AG09319 (cell line): ENCODE measurements at places on chromosomes 3 and 15.

GRCh38 chr3:172630316-172630715 lies 80.6 kb downstream of the NCEH1 start:
- no peak for DNase-seq

GRCh38 chr15:101618851-101619614 lies 33.1 kb downstream of the TM2D3 start:
- no peak for DNase-seq

DNA sequence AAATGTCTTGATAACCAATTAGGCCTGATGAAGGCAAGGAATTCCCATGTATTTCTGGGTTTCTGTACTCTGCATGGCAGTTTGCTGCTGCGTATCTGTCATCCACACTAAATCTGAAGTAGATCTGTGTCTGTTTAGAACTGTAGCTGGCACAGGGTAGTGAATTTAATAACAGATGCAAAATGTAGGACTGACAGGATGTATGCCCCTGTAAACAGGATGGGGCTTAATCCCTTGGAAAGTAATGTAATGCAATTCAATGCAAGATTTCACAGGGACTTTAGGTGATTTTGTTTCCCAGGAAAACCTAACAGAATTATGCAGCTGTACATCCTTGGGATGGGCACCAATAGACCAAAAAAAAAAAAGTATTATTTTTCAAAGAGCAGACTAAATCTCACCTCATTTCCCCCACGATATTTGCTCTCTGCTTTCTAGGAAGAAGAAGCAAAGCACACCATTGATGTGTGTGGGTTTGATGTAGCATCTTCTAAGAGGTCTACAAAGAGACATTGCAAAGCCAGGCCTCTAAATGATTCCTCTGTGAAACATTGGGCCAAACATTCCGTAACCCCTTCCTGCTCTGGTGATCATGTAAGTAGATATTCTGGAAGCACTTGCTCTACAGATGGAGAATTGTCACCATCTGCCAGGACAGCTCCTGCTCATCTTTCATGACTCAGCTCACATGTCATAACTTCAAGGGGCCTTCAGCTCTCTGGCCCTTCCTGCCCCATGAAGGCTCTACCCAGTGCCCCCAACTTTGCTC lies 464.3 kb upstream of the RGMA start:
- DNase-seq = no peak

DNA sequence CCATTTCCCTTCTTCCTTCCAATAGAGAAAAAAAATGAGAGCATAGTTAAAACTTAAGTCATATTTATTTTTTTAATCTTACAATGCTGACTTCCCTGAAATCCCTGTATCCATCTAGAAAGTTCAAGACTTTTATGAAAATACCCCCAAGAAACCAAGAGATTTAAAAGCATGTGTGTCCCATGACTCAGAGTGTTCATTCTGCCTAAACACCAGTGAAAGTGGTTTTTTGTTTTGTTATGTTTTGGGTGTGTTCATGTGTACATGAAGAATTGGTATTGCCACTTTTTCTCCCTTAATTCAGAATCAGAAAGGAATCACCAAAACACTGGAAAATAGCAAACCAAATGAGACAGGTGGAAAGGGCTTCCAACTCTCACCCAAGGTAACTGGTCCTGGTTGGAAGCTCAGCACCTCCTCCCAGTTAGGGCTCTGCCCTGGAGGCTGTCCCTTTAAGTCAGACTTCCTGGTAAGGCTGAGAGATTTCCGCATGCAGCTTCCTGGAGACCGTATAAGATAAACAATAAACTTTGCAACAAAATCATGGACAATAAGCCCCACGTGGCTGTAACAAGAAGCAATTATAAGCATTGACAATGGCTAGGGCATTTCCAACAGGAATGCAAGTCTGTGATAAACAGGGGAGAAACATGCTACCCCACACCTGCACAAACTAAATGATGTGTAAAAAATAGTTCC lies 121.9 kb upstream of the ARHGEF3 start:
- DNase-seq = no peak

DNA sequence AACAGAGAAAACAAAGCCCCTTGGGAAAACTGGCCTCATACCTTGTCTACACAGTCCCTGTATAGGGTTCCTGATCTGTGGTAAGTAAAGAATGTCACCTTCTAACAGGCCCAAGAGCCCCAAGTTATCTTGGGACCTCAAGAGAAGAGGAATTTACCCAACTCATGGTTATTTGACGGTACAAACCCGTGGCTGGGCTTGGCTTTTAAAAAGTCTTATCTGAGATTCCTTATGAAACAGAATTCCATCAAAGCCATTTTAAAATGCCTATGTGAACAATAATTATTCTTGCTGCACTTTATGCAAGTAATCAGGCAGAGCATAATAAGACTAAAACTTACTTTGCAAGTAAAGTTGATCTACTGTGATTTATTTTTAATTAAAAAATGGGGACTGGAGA lies 13.9 kb upstream of the SORD start:
- DNase-seq = no peak

GRCh38 chr15:90742087-90742486 lies 24.9 kb downstream of the BLM start:
- no peak for DNase-seq

DNA sequence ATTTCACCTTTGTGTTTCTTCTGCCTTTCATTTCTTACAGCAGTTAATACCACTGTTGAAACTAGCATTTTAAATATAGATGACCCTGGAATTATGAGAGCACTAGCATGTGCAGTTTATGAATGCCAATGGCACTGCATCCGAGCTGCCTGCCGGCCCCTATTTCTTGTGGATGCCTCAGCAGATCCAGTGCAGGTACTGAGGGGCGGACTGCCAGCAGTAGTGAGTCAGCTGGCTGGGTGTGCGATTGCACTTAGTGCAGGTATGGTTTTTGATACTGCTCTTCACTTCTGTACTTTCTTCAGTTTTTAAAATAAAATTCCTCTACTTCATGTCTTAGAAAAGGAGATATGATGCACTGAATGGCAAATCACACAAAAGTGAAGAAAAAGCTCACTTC lies 453.0 kb downstream of the DIPK2A start:
- DNase-seq = no peak

DNA sequence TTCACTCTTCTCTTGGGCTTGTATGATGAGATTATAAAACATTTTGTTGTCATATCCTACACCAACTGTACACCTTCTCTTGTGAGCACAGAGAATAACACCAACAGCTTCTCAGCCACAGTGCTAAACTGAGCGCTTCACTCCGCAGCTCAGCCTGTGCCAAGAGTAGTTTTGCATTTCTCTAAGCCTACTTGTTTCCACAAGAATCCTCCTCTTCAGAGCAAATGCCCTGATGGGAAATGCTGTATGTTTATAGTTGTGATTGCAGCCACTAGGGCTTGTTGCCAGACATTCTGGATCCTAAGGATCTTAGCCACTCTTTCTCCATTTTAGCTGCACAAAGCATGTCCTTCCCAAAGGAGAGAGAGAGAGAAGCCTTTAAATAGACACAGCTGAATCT lies 138.8 kb upstream of the PLXND1 start:
- DNase-seq = peak; percentile 63

- no peak for DNase-seq
Observed at GRCh38 chr3:155492841-155493240, 199.4 kb upstream of the STRIT1 start.

- DNase-seq = no peak
Observed at GRCh38 chr3:53813229-53813628, 33.0 kb downstream of the CHDH start.

GRCh38 chr3:179613807-179614206 lies 9.2 kb downstream of the NDUFB5 start:
- DNase-seq = no peak

- no peak for DNase-seq
Observed at GRCh38 chr15:101724675-101725005, 367 bp upstream of the TARS3 start.

DNA sequence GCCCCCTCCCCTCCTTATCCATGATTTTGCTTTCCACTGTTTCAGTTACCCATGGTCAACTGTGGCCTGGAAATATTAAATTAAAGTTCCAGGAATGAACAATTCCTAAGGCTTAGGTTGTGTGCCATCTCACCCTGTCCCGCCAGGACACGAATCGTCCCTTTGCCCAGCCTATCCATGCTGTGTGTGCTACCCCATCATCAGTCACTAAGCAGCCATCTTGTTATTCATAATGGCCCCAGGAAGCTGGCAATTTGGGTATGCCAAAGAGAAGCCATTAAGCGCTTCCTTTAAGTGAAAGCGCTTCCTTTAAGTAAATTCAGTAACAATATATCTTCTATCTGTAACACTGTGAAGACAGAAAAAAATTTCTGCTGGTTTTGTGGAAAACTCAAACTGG lies 49.2 kb upstream of the LDHAL6B start:
- no peak for DNase-seq

DNA sequence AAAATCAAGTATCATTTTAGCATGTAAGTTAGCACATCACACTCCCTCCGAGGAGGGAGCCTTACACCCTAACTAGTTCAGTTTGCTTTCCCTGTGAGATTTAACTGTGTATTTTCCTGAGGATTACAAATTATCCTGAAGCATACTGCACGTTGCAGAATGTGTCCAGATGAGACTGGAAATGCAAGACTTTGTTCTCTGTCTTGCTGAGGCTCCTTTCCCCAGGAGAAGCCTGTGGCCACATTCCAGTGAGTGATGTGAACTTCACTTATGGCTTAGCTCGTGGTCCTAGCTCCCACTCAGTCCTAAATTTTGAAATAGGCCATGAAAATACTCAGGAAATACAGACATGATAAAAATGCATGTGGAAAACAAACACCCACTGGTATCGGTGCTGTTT lies 23.7 kb downstream of the PDZRN3 start:
- DNase-seq = no peak

DNA sequence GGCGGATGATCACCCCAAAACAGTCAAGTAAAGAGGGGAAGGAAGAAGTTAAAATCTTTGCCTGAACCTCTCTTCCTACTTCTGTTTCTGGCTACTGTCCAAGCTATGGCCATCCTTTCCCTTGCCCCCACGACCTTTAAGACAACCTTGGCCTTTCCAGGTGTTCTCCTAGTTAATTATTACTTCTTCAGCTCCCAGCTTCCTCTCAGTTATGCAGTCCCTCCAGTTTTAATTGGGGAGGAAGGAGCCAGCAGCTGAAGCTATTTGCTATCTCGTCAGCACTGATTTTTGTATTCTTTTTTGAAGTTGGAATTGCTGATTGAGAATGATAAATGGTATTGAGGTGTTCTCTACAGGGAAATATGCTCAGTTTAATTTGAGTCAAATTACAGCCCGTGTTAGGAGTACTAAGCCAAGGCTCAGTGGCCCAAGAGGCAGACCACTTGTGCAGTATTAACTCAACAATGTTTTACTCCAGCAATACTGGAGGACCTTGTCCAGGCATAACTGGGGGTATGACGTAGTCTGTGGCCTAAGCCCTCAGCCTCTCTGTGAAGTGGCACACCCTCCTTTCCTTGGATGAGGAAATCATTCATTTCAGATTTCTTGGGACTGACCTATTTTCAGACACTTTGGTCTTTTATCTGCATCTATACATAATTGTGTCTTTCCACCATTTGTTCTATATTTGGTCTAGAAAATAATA lies 336.9 kb downstream of the SLC9A9 start:
- no peak for DNase-seq
